Glutamatergic neuron (in vitro differentiated cells): ENCODE measurements at places on chromosomes 1 and 21.

- DNase-seq, result no peak
Measured at GRCh38 chr1:77583483-77583882, 99.0 kb downstream of the ZZZ3 start.

- DNase-seq, result no peak
Measured at GRCh38 chr1:31507676-31508530, 68.4 kb upstream of the TINAGL1 start.

GRCh38 chr1:53722025-53722424 lies 16.9 kb downstream of the GLIS1 start:
- no peak for DNase-seq

GRCh38 chr1:33445108-33445507 lies 14.2 kb upstream of the PHC2 start:
- DNase-seq, result no peak

- DNase-seq, result no peak
Measured at GRCh38 chr21:46067505-46068201, 30.3 kb upstream of the COL6A2 start.

- DNase-seq, result no peak
Measured at GRCh38 chr1:99173900-99174299, 90.4 kb upstream of the PLPPR4 start.

DNA sequence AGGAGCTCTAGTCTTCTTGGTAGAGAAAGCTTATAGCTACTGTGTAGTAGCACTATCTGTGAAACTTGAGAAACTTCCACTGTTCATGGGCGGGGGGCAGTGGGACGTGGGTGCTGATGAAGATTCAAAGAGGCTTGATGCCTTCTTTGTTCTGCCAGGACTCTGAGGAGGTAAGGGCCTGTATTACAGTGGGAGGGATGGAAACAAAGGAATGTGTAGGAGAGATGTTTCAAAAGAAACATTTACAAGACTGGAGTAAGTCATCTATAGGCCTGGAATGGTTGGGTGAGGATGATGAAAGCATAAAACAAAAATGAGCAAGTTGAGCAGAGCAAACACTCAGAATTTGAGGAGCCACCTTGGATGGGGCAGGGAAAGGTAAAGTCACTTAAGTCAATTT lies 89.4 kb downstream of the C1orf21 start:
- no peak for DNase-seq

GRCh38 chr1:209807509-209807908 lies 1.6 kb upstream of the IRF6 start:
- DNase-seq, result no peak

- peak; percentile 68 for DNase-seq
Measured at GRCh38 chr1:74673351-74674111, at the start of gene ERICH3. ERICH3 (minus strand) TSS chr1:74673792; CDS start chr1:74673519, 273 bp downstream.

DNA sequence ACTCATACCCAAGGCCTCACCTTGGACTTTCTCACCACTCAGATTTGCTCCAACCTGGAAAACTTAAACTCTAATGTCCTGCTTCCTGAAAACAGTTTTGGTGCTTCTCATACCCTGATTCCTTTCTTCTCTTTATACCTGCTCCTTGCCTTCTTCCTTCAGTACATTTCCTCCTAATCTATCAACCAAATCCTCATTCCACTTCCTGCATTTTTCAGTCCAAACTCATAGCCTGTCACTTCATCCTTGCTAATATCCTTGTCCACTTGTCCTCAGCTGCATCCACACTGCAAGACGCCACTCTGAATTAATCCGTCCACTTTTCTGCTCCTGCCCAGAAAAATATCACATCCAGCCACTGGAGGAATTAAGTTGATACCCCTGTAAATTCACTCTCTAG lies 25.9 kb downstream of the PPP1R15B start:
- no peak for DNase-seq

DNA sequence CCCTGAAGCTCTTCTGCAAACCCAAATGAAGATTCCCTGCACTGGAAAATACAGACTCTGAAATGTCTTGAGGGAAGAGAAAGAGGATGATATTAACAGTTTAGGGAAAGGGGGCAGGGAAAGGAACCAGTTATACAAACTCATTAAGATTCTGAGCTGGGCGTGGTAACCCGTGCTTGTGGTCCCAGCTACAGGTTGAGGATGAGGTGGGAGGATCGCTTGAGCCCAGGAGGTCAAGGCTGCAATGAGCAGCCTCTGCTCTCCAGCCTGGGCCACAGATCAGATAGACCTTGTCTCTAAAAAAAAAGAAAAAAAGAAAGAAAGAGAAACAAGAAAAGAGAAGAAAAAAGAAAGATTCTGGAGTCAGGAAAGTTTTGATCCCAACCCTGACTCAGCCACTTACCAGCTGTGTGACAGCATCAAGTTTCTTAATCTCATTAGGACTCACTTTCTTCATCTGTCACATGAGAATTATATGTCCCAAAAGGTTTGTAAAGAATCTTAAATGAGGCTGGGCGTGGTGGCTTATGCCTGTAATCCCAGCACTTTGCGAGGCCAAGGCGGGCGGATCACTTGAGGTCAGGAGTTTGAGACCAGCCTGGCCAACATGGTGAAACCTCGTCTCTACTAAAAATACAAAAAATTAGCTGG lies 53.9 kb downstream of the OPTC start:
- DNase-seq, result no peak

DNA sequence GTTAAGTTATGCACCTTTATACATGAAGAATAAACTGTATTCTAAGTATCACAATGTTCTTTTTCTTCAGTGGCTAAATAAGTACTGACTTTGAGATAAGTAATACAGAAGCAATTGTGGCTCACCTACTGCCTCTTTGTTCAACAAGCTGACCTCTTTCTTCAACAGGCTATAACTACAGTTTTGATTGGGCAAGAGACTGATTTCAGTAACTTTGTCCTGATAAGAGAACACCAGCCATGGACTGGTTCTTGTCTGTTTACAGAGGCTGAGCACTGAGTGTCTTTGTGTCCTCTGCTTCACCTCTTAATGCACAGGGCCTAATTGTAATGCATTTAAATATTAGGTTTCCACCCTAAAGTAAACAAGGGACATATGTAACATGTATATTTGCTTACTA lies 34.6 kb upstream of the PDE4B start:
- no peak for DNase-seq

GRCh38 chr21:16181018-16181417 lies 451.2 kb downstream of the USP25 start:
- DNase-seq, result no peak
